ENCODE measurements at places on chromosomes 11 and 22.

GRCh38 chr11:11568651-11569229 is 53.1 kb downstream of the GALNT18 start:
- H3K36me3 ChIP-seq, result no peaks in the 10 kb centered on the region
- no peak overlapping the region for H3K27ac ChIP-seq

DNA sequence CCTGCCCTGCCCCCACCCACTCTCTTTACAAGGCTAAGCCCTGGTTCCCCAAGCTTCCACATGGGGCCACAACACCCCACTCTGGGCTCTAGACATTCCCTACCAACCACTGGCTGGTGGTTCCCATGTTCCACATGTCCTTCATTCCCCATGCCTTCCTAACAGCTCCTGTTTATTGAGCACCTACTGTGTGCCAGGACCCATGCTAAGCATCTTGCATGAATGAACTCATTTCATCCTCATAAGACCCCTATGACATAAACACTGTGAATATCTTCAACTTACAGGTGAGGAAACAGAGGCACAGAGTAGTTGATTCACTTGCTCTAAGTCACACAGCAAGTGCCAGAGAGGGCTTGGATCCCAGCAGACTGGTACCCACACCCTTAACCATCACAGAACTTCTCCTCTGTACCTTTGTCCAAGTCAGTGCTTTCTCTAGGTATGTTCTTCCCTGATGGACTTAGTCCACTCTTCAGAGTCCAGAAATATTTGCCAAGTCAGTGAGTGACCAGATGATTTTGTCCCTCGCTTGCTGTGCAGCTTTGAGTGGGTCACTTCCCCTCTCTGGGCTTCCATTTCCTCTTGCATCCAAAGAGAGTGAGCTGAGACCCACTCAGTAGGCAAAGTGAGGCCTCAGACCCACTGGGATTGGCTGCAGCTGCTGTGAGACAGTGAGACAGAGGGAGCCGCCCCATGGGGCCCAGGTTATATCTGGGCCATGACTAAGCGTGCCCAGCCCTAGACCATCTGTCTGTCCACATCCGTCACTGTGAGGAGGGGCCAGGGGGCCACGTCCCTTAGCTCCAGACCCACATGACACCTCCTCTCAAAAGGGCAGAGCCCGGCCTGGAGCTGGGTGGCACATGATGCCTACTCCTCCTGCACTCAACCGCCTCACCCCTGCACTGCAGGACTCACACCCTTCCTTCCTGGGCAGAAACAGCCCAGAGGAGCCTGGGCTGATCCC is 132.4 kb downstream of the MN1 start:
- H3K36me3 ChIP-seq, result no peaks in the 10 kb centered on the region
- no peak overlapping the region for H3K4me3 ChIP-seq
- DNase-seq, result no peak

GRCh38 chr22:32949391-32950173 is 108.6 kb downstream of the SYN3 start:
- H3K27ac ChIP-seq, result no peak overlapping the region
- no peaks in the 10 kb centered on the region for H3K36me3 ChIP-seq
- H3K4me1 ChIP-seq, result no peaks in the 10 kb centered on the region
- H3K27me3 ChIP-seq, result peaks cover 6% of the 10 kb centered on the region
- no peak for DNase-seq
- no peak overlapping the region for H3K4me3 ChIP-seq

DNA sequence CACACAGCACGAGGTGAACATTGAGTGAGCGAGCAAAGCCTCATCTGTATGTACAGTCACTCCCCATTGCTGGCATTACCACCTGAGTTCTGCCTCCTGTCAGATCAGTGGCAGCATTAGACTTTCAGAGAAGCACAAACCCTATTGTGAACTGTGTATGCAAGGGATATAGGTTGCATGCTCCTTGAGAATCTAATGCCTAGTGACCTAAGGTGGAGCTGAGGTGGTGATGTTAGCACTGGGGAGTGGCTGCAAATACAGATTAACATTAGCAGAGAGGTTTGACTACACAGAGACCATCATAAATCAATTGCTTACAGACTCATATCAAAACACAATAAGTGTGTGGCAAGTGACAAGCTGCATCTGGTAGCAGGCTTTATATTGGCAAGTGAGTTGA is 262.5 kb upstream of the ANO5 start:
- H3K27ac ChIP-seq, result no peak overlapping the region
- no peak for DNase-seq
- no peaks in the 10 kb centered on the region for H3K4me1 ChIP-seq
- no peaks in the 10 kb centered on the region for H3K27me3 ChIP-seq
- H3K36me3 ChIP-seq, result no peaks in the 10 kb centered on the region

DNA sequence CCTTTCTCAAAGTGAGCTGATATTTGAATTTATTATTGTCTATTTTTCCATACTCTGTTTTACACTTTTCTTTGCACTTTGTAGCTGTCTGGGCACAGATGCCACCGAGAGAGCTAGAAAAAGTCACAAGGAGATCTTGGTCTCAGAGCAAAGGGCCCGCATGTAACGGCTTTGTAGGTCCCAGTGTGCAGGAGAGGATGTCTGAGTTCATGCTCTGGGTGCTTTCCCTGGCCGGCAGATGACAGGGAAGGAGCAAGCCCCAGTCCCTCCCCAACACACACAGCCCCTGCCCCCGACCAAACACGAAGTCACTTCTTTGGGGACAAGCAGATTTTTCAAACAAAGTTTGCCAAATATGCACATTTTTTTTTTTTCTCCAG is 55.8 kb downstream of the SMIM38 start:
- peaks cover 22% of the 10 kb centered on the region for H3K4me1 ChIP-seq
- no peak overlapping the region for H3K27ac ChIP-seq
- peaks cover 3% of the 10 kb centered on the region for H3K36me3 ChIP-seq
- no peaks in the 10 kb centered on the region for H3K27me3 ChIP-seq
- no peak for DNase-seq

DNA sequence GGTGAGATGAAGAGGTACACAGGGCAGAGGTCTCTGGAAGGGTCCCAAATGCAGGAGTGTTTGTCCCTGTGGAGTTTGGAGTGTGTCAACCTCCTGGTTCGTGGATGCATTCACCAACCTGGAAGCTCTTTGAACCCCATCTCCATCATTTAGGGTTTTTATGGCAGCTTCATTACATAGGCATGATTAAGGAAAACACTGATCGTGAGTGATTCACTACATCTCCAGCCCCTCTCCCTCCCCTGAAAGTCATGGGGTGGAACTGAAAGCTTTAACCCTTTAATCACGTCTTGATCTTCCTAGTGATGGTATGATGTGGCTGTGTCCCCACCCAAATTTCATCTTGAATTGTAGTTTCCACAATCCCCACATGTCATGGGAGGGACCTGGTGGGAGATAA is 19.8 kb upstream of the INCENP start:
- H3K36me3 ChIP-seq, result no peaks in the 10 kb centered on the region
- DNase-seq, result no peak
- H3K27me3 ChIP-seq, result peaks cover 2% of the 10 kb centered on the region

DNA sequence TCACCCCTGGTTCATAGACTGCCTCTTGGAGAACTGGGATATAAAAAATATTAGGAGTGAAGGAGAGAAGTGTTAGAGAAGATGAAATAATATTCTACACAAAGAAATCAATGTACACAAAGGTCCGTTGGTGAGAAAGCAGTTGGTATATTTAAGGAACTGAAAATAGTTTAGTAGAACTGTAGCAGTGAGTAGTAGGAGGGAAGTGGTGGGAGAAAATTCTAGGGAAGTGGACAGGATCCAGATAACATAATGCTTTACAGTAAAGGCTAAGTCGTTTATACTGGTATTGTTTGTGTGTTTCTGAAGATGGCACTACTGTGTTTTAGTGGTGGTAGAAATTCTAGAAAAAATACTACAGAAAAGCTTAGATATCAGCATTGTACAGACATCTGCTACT is 120.8 kb upstream of the CHORDC1 start:
- H3K4me1 ChIP-seq, result no peaks in the 10 kb centered on the region
- DNase-seq, result no peak
- no peaks in the 10 kb centered on the region for H3K36me3 ChIP-seq
- no peak overlapping the region for H3K4me3 ChIP-seq

DNA sequence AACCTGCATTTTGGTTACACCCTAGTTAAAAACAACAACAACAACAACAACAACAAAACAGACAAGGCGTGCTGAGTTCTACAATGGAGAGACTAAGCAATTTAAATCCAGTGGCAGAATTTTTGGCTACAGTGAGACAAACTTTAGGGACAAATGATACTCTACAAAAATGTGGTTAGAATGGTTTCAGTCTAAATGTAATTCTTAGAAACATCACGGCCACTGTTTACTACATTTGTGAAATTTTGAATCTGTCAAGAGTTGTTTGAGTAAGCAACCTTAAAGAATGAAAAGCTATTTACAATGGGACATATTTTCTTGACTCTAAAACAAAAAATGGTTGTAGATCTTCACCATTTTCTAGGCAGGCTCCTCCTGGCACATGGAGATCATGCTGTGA is 259.4 kb downstream of the SWAP70 start:
- H3K36me3 ChIP-seq, result no peaks in the 10 kb centered on the region
- no peak for DNase-seq
- H3K4me1 ChIP-seq, result no peaks in the 10 kb centered on the region
- H3K4me3 ChIP-seq, result no peak overlapping the region
- peaks cover 5% of the 10 kb centered on the region for H3K27me3 ChIP-seq

DNA sequence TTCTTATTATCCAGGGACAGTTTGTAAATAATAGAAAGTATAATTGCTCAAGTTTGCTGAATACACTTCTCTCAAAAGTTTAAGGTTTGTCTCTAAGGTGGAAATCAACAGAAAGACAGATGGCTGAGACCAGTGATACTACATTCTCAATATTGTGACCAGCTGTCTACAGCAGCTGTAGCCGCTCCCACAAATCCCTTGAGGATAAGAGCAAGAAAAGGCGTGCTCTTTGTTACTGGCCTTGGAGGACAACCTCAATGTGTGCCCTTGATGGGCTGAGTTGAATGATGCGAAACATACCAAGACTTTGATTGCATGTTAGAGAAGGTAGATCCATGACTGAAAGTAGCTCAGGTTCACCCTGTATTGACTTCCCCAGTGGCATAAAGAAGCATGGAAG is 6.1 kb downstream of the OR6M1 start:
- no peak overlapping the region for H3K4me3 ChIP-seq
- H3K36me3 ChIP-seq, result no peaks in the 10 kb centered on the region
- H3K27me3 ChIP-seq, result peaks cover 2% of the 10 kb centered on the region
- DNase-seq, result no peak
- no peaks in the 10 kb centered on the region for H3K4me1 ChIP-seq

DNA sequence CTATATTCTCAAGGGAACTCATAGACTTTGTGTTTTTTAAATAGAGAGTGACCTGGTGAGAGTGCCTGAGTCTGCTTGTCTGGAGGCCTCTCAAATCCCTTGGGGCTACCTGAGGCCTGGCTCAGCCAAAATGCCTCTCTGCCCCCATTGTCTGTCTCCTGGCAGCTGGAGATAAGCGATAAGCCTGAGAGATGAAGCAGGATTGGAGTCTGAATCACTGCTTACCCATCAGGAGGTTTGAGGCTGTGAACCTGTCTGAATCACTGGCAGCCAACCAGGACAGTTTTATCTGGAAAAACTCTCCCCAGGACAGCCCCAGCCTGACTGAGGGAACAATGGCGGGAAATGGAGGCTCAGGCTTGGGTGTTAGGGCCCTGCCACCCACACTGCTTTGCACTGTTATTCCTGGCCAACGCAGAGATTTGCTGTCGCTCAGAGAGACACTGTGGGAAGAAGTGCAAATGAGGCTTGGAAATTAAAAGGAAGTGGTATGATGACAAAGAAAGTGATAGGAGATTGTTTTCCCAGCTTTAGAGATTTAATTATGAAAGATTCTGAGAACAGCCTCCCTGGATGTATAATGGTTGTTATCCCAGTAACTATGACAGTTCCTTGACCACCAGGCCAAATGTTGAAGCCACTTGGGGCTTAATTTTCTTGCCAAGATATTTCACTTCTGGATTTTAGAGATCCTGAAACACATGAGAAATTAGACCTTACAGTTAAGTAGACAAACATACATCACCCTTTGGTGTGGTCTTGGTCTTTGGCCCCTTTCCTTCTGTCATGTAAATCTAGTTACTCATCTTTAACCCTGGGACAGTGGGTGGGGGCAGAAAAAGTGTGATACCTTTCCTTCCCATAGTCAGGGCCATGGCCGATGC is 102.1 kb downstream of the RASSF10 start:
- no peak for DNase-seq
- H3K4me3 ChIP-seq, result no peak overlapping the region
- peaks cover 8% of the 10 kb centered on the region for H3K4me1 ChIP-seq
- no peaks in the 10 kb centered on the region for H3K27me3 ChIP-seq
- H3K36me3 ChIP-seq, result no peaks in the 10 kb centered on the region

DNA sequence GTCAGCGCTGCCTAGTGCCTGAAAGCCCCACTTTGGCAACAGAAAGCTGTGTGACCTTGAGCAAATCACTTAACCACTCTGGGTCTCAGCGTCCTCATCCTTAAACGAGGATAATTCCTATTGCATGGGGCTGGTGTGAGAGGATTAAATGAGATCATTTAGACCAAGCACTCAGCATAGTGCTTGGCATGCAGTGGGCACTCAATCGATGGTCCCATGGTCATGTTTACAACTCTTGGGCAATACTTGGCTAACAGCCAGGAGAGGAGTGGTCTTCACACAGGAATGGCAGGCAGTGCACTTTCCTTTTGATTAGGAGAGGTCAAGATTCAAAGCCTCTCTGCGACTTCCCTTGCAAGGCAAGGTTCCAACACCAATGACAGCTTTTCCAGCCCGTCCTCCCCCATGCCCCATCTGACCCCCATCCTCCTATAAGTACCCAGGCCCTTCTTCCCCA is 14.1 kb downstream of the TNKS1BP1 start:
- peak overlapping the region; percentile 43 for H3K27ac ChIP-seq
- peak overlapping the region; percentile 65 for H3K4me3 ChIP-seq
- H3K27me3 ChIP-seq, result peaks cover 2% of the 10 kb centered on the region
- no peak for DNase-seq

DNA sequence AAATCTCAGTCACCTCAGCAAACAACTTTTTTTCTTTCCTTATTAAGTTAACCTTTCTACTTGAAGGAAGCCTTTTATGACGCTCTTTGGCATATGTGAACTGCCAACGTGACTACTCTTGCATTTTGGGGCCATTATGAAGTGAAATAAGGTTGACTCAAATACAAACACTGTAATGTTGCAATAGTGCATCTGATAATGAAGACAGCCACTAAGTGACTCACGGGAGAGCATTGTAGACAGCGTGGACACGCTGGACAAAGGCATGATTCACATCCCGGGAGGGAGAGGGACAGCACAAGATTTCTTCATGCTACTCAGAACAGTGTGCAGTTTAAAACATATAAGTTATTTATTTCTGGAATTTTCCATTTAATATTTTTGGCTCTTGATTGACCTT is 560.8 kb downstream of the ETS1 start:
- H3K27me3 ChIP-seq, result peaks cover 42% of the 10 kb centered on the region
- H3K27ac ChIP-seq, result no peak overlapping the region
- peaks cover 4% of the 10 kb centered on the region for H3K4me1 ChIP-seq
- no peaks in the 10 kb centered on the region for H3K36me3 ChIP-seq
- DNase-seq, result no peak

- no peaks in the 10 kb centered on the region for H3K36me3 ChIP-seq
- H3K27me3 ChIP-seq, result peaks cover 8% of the 10 kb centered on the region
- H3K27ac ChIP-seq, result no peak overlapping the region
- no peaks in the 10 kb centered on the region for H3K4me1 ChIP-seq
- DNase-seq, result no peak
Measured at GRCh38 chr22:45987136-45987861, 10.3 kb upstream of the WNT7B start.

GRCh38 chr11:746289-747157 is 741 bp upstream of the TALDO1 start:
- peak overlapping the region; percentile 90 for H3K27ac ChIP-seq
- peak overlapping the region; percentile 91 for H3K4me3 ChIP-seq
- peak; percentile 12 for DNase-seq
- H3K4me1 ChIP-seq, result peaks cover 23% of the 10 kb centered on the region
- H3K36me3 ChIP-seq, result peaks cover 2% of the 10 kb centered on the region

GRCh38 chr22:27801202-27801615 is 347 bp downstream of the MN1 start:
- no peak overlapping the region for H3K27ac ChIP-seq
- H3K27me3 ChIP-seq, result peaks cover 39% of the 10 kb centered on the region
- no peaks in the 10 kb centered on the region for H3K36me3 ChIP-seq
- H3K4me3 ChIP-seq, result peak overlapping the region; percentile 60
- peaks cover 13% of the 10 kb centered on the region for H3K4me1 ChIP-seq

Data from activated T-helper 1 cell treated with anti-CD3 and anti-CD28 coated beads, Interleukin-12 subunit alpha, Interleukin-12 subunit beta, Interleukin-2, Interleukin-4 antibody, amounts not matched to agents 30 ng/mL and 10 ng/mL and 1 ng/mL, durations not matched to agents 14 hours and 24 hours and 36 hours (primary cell).